ENCODE measurements at places on chromosomes 6 and 20. TPM values are rescaled to one million over a fixed set of nuclear protein-coding genes. Genes with fewer than 3 reads are reported as not detected.

The WFDC5 gene
- total RNA-seq = not detected

The POM121L2 gene
- not detected for total RNA-seq

The CFAP206 gene
- total RNA-seq = 0.43 TPM

The FOXF2 gene
- total RNA-seq = not detected

The CEBPB gene
- total RNA-seq = 26.8 TPM

The ZNF133 gene
- 18.1 TPM for total RNA-seq

The NRN1 gene
- total RNA-seq = 8.7 TPM

The SMLR1 gene
- total RNA-seq = not detected

The BEND6 gene
- 11.7 TPM for total RNA-seq

The ANGPT4 gene
- 0.05 TPM for total RNA-seq

The RWDD2A gene
- total RNA-seq = 3.7 TPM

The PXMP4 gene
- total RNA-seq = 11.2 TPM

The BYSL gene
- 14.1 TPM for total RNA-seq

The LY6G6C gene
- total RNA-seq = not detected

The OTOR gene
- total RNA-seq = not detected

The RHAG gene
- not detected for total RNA-seq

The CDSN gene
- total RNA-seq = not detected

The HCK gene
- total RNA-seq = not detected

The NNAT gene
- total RNA-seq = not detected

The C20orf141 gene
- total RNA-seq = not detected

The NT5E gene
- total RNA-seq = 127 TPM

The CPNE5 gene
- 0.24 TPM for total RNA-seq

The DUSP22 gene
- 29.5 TPM for total RNA-seq

The ZBTB12 gene
- total RNA-seq = 1.3 TPM

The TPD52L1 gene
- total RNA-seq = 2.9 TPM

The HECA gene
- 10.8 TPM for total RNA-seq

The UBE2C gene
- 210 TPM for total RNA-seq

The OR2H1 gene
- total RNA-seq = not detected

The RSPO4 gene
- total RNA-seq = not detected

The SNAP25 gene
- total RNA-seq = 0.12 TPM

The TREM1 gene
- total RNA-seq = not detected

The VARS1 gene
- 58.8 TPM for total RNA-seq

The PRR18 gene
- total RNA-seq = 0.14 TPM

The SNX9 gene
- 22.5 TPM for total RNA-seq

The PSMA7 gene
- total RNA-seq = 837 TPM

The SAMD3 gene
- total RNA-seq = 0.07 TPM

The MPIG6B gene
- total RNA-seq = not detected

The SLC2A10 gene
- total RNA-seq = 7.3 TPM

The CDH22 gene
- not detected for total RNA-seq

The PGC gene
- not detected for total RNA-seq

The GSTA2 gene
- total RNA-seq = not detected

The L3MBTL1 gene
- 5.0 TPM for total RNA-seq

The AGPAT4 gene
- total RNA-seq = 4.4 TPM

The ESR1 gene
- total RNA-seq = 0.02 TPM

The TCP11 gene
- not detected for total RNA-seq

The MAD2L1BP gene
- total RNA-seq = 38.0 TPM

The SNAP91 gene
- total RNA-seq = not detected

The HNF4A gene
- total RNA-seq = not detected
